ENCODE measurements at places on chromosomes 5 and 9. TPM values are rescaled to one million over a fixed set of nuclear protein-coding genes. Genes with fewer than 3 reads are reported as not detected.

The EQTN gene
- not detected for total RNA-seq

The LRRC19 gene
- not detected for total RNA-seq

The MEF2C gene
- 2.6 TPM for total RNA-seq

The HACD4 gene
- total RNA-seq = 9.0 TPM

The GBGT1 gene
- total RNA-seq = 16.7 TPM

The CYFIP2 gene
- 1.4 TPM for total RNA-seq

The CDC25C gene
- 24.3 TPM for total RNA-seq

The SLC24A2 gene
- not detected for total RNA-seq

The SLC25A48 gene
- total RNA-seq = not detected

The CCL27 gene
- total RNA-seq = 0.58 TPM

The SLC34A1 gene
- not detected for total RNA-seq

The NIPAL4 gene
- under 0.01 TPM for total RNA-seq

The TLX3 gene
- total RNA-seq = not detected

The MARCOL gene
- total RNA-seq = not detected

The ACTL7B gene
- total RNA-seq = not detected

The TXNDC8 gene
- not detected for total RNA-seq

The PCDHGA3 gene
- not detected for total RNA-seq

The MAMDC2 gene
- total RNA-seq = 0.86 TPM

The INSYN2B gene
- total RNA-seq = 12.1 TPM

The SVEP1 gene
- total RNA-seq = 11.3 TPM

The MAP1B gene
- total RNA-seq = 70.0 TPM

The PIP5K1B gene
- total RNA-seq = not detected

The PHF24 gene
- not detected for total RNA-seq

The GRM6 gene
- not detected for total RNA-seq

The PRUNE2 gene
- total RNA-seq = 17.0 TPM

The MEIKIN gene
- not detected for total RNA-seq

The FSTL4 gene
- not detected for total RNA-seq

The GNA14 gene
- total RNA-seq = not detected

The ZNF483 gene
- total RNA-seq = 1.4 TPM

The PCDHA5 gene
- not detected for total RNA-seq

The SPINK4 gene
- total RNA-seq = not detected

The SLC12A2 gene
- 14.4 TPM for total RNA-seq

The HRCT1 gene
- 0.18 TPM for total RNA-seq

The PTRH1 gene
- 50.0 TPM for total RNA-seq

The GFI1B gene
- total RNA-seq = not detected

The DMRT2 gene
- total RNA-seq = not detected

The PCDHGA5 gene
- total RNA-seq = 0.29 TPM

The CAMK2A gene
- total RNA-seq = 0.29 TPM

The REXO4 gene
- 14.1 TPM for total RNA-seq

The PLPPR1 gene
- total RNA-seq = not detected

The IFNB1 gene
- not detected for total RNA-seq

The AK8 gene
- 0.18 TPM for total RNA-seq

The LECT2 gene
- not detected for total RNA-seq

The PTGDS gene
- total RNA-seq = 16.1 TPM

The UBQLN1 gene
- total RNA-seq = 89.4 TPM

The NDFIP1 gene
- total RNA-seq = 43.2 TPM

The GABRA6 gene
- total RNA-seq = not detected

The DBH gene
- not detected for total RNA-seq

The CKMT2 gene
- 0.29 TPM for total RNA-seq

The GPX3 gene
- 2.7 TPM for total RNA-seq

The MACIR gene
- 16.7 TPM for total RNA-seq

Data from myometrial cell (primary cell).